ENCODE measurements at places on chromosomes 7 and 10.

- DNase-seq = peak; percentile 83
Measured at GRCh38 chr7:142455392-142455791, 197.5 kb upstream of the PRSS58 start.

DNA sequence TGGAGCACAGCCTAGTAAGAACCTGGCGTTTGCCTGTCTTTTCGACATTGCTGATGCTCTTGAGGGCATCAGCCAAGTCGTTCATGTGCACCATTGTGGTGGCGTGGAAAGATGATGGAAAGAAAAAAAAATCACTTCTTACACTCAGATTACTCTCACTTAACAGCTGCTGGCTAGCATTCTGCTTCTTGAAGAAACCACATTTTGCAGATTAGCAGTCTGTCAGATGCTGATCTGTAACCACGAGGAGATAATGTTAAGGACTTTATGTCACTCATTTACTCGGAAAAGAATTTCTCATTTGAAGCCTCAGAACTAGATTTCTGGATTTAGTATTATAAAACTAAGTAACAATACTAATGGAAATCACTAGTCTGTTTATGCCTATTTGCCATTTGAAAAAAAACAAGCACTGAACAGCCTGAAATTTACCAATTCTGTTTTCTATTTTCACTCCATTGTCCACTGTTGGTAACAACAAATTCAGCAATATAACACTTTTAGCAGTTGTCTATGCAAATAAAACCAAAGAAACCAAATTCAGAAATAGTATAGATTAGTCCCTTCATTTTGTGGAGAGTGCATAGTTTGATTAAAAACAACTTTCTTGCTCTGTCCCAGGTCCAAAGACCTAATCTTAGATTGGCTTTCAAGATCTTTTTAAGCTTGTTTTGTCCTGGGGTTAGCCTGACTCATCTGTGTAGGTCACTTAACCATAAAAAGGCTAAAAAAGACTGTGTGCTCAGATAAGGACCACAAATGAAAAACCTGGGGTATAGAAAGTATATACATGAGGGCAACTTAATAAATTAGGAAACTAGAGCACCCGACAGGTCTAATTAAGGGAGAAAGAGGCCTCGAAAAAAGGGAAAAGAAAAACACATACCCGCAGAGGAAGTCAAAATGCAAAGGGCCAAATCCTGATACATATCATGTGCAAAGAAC lies 67.5 kb downstream of the NT5C2 start:
- DNase-seq = no peak

DNA sequence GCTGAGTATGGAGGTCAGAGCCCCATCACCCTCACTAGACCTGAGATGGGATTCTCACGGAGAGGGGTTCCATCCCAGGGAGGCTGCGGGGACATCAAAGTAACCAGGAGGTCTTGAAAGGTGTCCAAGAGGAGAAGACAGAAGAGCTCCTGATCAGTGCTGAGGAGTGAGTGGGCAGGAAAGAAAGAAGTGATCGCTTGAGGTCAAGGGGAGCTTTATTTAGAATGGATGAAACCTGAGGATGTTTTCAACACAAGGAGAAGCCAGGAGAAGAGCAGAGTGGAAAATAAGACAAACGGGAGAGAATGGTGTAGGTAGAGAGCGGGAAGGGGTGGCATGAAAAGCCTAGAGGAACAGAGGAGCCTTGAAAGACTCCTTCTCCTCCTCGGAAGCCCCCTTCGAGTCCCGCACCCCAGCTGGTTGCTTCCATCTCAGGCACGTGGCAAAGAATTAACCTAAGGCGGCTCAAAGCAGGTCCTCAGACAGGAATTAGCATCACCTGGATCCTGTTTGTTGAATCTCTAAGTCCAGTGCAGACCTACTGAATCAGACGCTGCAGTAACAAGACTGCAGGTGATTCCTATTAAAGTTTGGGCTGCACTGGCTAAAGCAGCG lies 5.8 kb downstream of the SVIL start:
- DNase-seq = no peak

GRCh38 chr10:43273997-43274396 lies 7.1 kb upstream of the RASGEF1A start:
- no peak for DNase-seq

- no peak for DNase-seq
Measured at GRCh38 chr10:120917521-120918250, 66.5 kb downstream of the WDR11 start.

DNA sequence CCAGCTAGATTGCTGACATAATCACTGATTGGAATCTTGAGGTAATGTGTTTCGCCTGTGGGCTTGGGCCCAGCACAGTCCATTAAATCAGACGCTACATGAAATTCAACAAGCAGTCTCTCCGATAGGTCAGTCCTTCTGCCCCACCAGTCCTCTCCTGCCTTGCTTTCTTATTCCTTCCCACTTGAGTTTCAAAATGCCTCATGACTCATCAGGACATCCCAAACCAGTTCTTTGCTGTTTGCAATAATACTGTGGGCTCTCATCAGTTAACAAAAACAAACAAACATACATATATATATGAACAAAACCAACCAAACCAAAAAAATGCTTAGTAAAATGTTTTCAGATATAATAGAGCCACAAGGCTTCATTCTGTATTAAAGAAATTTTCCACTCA lies 599.0 kb downstream of the SORCS1 start:
- DNase-seq = no peak

DNA sequence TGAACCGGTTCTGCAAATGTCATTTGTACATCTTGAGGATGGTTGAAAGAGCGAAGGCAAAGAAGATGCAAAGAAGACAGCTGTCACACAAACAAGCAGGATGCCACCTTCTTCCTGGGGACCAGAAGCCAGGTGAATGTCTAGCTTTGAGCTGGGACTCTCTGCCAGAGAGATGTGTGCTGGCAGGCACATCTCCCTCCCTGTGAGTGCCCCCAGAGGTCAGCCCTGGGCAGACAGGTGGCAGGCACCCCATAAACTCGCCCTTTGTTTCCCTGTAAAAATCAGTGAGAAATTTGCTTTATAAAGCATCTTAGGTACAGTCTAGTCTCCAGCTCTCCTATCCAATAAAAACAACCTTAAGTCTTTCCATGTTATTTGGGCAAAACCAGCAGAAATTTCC lies 2.6 kb upstream of the TCERG1L start:
- no peak for DNase-seq

DNA sequence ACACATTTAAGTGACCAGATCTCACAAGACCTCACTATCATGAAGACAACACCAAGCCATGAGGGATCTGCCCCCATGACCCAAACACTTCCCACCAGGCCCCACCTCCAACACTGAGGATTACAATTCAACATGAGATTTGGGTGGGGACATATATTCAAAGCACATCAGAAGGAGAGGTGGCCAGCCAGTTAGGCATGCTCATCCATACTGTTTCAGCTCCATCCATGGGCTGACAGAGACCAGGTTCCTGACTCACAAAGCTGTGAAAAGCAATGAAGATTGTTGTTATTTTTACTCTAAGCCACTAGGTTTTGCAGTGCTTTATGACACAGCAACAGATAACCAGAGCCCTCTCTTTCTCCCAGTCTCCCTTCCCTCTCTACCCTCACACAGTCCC lies 36.0 kb downstream of the C10orf71 start:
- DNase-seq = no peak

DNA sequence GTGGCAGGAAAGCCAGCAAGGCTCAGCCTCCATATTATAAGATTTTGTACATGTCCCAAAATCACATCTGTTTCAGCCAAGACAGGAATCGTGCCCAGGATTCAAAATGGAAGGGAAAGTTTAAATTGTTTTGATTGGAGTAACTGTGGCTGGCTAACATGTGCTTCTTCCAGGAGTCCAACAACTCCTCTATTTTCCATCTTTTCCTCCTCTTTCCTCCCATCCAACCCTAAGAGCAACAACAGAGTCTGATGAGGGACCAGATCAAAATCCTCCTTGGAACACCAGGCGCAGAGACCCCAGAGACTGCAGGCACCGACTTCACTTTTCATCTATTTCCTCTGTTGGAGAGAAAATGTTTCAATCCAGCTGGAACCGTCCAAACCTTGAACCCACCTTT lies 36.0 kb upstream of the SVIL start:
- no peak for DNase-seq

- DNase-seq = no peak
Measured at GRCh38 chr10:31650010-31650409, 278.6 kb downstream of the ARHGAP12 start.

GRCh38 chr7:114647518-114647917 lies 232.9 kb downstream of the FOXP2 start:
- no peak for DNase-seq

- DNase-seq = no peak
Measured at GRCh38 chr10:117464176-117464575, 78.4 kb upstream of the EMX2 start.

DNA sequence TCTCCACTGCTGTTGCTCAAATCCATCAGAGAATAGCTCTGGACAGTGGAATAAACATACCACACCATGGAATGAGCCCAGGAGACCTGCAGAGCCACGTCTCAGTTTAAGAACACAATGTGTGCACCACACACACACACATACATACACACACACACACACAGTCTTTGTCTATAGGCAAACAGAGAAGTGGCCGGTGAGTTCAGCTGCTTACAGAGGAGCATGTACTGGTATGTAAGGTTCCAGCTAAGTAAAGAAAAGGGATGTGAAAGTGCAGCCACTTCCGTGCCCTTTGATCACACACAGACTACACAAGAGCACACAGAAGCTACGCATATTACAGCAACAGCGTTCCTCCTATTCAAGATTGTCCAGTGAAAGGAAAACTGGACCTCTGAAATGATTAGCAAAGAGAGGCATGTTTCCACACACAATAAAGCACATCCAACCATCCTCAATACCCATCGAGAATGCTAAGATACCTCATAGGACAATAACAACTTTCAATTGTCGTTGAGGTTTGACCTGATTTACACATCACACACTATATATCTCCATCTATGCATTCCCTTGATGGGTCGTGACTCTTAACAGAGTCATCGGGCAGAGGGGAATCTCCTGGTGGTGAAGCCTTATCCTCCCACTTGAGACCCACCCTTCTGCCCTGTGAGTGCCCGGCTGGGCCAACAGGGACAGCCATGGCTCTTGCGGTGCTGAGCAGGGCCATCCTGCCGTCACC lies 23.6 kb downstream of the SLC35B4 start:
- DNase-seq = no peak

DNA sequence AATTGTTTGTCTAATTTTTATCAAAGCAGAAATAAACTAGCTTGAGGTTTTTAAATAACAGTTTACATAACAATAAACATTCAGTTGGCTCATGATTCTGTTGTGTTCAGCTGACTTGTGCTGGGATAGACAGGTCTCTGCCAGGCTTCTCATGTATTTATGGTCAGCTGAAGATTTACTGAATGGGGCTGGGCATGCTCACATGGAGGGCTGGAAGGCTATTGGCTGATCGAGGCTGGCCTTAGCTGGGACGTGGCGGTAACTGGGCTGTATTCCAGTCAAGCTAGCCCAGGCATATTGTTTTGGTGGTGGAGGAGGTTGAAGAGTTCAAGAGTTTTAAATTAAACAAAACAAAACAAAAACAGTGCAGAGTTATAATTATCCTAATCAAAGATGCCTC lies 251.0 kb upstream of the MTPN start:
- DNase-seq = no peak

DNA sequence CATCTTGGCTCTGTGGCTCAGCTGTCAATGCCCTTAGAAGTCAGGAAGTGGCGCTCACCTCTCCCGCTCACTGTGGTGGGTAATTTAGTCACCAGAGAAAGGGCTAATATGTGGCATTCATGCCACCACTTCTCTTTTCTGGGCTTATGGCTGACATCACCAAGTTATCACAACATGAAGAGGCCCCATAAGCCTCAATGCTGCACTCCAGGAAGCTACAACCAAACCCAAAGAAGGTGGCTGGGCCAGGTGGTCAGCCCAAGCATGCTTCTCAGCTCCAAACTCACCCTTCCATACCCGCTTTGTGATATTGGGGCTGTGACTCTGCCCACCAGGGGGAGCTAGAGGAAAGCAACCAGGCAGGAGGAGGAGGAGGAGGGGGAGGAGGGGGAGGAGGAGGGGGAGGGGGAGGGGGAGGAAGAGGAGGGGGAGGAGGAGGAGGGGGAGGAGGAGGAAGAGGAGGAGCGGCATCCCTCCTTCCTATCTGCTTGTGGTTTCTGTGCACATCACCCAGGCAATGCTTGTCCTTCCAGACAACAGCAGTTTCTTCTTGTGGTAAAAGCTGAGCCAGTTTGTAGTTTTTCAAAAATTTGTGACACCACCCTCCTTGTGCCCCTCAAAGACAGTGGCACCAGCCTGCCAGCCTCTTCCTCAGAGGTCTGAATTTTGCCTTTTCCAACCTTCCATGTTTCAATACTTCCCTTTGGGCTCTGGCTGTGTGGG lies 42.1 kb downstream of the CYP26A1 start:
- DNase-seq = peak; percentile 84
